Natural killer cell treated with Interleukin-12 subunit alpha and Interleukin-12 subunit beta and Interleukin-15 and Interleukin-18, amount 100 ng/mL, for 72 hours (primary cell): ENCODE measurements at places on chromosomes 2 and 18. TPM values are rescaled to one million over a fixed set of nuclear protein-coding genes. Genes with fewer than 3 reads are reported as not detected.

IL36A gene
- not detected for total RNA-seq

DNA sequence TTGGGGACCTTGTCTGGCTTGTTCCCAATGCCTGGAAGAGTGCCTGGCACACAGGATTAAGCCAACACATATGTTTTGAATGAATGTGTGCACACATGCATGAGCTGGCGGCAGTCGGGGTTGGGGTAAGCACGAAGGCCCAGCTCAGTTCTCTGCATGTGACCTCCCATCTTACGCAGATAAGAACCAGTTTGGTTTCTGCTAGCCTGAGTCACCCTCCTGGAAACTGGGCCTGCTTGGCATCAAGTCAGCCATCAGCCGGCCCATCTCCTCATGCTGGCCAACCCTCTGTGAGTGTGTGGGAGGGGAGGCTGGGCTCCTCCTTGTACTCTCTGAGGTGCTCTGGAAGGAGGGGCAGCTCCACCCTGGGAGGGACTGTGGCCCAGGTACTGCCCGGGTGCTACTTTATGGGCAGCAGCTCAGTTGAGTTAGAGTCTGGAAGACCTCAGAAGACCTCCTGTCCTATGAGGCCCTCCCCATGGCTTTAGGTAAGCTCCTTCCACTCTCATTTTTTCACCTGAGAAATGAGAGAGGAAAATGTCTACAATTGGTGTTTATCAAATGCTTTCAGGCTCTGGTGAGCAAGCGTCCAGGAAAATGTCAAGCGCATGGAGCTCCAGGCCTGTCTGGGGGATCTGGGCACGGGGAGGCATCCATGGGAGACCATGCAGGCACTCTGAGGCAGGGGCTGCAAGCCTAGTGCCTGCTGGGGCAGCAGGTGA is 9.7 kb upstream of the IL1RN start:
- H3K27me3 ChIP-seq: peaks cover 7% of the 10 kb centered on the region
- H3K4me1 ChIP-seq: peaks cover 35% of the 10 kb centered on the region
- peaks cover 6% of the 10 kb centered on the region for H3K36me3 ChIP-seq

SFTPB gene
- total RNA-seq: not detected

DNA sequence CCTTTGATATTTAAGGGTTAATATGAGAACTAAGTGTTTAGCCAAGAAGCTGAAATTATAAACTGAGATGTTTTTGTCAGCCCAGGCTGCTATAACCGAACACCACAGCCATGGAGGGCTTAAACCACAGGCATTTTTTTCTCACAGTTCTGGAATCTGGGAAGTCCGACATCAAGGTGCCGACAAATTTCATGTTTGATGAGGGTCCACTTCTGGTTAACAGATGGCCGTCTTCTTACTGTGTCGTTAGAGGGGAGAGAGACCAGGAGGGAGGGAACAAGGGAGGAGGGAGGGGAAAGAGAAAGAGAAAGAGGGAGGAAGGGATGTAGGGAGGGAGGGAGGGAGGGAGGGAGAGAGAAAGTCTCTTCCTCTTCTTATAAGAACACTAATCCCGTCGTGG is 6.5 kb upstream of the CNDP2 start:
- H3K36me3 ChIP-seq: no peaks in the 10 kb centered on the region
- peaks cover 3% of the 10 kb centered on the region for H3K27me3 ChIP-seq
- H3K4me3 ChIP-seq: no peak overlapping the region
- DNase-seq: no peak

LBX2 gene
- total RNA-seq: 1.3 TPM

- no peaks in the 10 kb centered on the region for H3K27me3 ChIP-seq
- DNase-seq: no peak
- H3K4me3 ChIP-seq: peak overlapping the region; percentile 90
- peak overlapping the region; percentile 54 for H3K27ac ChIP-seq
- no peaks in the 10 kb centered on the region for H3K36me3 ChIP-seq
- peaks cover 14% of the 10 kb centered on the region for H3K4me1 ChIP-seq
These were observed 286.8 kb upstream of the TRIB2 start for GRCh38 chr2:12429779-12430406.

- peak overlapping the region; percentile 92 for H3K27ac ChIP-seq
- H3K4me3 ChIP-seq: peak overlapping the region; percentile 38
- no peak for DNase-seq
- no peaks in the 10 kb centered on the region for H3K27me3 ChIP-seq
- peaks cover 12% of the 10 kb centered on the region for H3K36me3 ChIP-seq
These were observed 5.5 kb downstream of the DGKD start for GRCh38 chr2:233359823-233360222.

RUFY4 gene
- not detected for total RNA-seq

- no peaks in the 10 kb centered on the region for H3K36me3 ChIP-seq
- H3K4me1 ChIP-seq: peaks cover 61% of the 10 kb centered on the region
- no peaks in the 10 kb centered on the region for H3K27me3 ChIP-seq
- DNase-seq: no peak
- peak overlapping the region; percentile 55 for H3K4me3 ChIP-seq
- peak overlapping the region; percentile 61 for H3K27ac ChIP-seq
These were observed 33.1 kb downstream of the ARL4C start for GRCh38 chr2:234463626-234464290.

DNA sequence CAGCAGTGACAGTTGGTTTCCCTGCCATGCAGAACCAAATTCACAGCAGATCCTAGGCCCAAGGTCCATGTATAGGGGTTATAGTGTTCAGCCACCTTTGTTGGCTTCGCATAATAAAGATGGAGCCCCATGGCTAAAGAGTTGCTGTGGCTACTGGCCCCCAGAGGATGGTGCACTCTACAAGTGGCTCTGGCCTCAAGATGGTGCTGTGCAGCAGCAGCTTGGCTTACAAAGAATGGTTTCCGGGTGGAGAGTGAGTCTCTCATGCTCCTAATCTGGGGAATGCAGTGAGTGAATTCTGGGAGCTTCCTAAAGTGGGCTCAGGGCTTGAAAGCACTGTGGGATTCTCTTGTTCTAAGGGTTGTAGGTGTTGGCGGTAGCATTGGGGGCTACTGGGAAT is 1199.7 kb downstream of the CNTNAP5 start:
- no peak for DNase-seq
- no peaks in the 10 kb centered on the region for H3K4me1 ChIP-seq
- H3K27ac ChIP-seq: no peak overlapping the region
- H3K4me3 ChIP-seq: no peak overlapping the region
- peaks cover 19% of the 10 kb centered on the region for H3K36me3 ChIP-seq
- H3K27me3 ChIP-seq: no peaks in the 10 kb centered on the region

GNLY gene
- 599 TPM for total RNA-seq

DNA sequence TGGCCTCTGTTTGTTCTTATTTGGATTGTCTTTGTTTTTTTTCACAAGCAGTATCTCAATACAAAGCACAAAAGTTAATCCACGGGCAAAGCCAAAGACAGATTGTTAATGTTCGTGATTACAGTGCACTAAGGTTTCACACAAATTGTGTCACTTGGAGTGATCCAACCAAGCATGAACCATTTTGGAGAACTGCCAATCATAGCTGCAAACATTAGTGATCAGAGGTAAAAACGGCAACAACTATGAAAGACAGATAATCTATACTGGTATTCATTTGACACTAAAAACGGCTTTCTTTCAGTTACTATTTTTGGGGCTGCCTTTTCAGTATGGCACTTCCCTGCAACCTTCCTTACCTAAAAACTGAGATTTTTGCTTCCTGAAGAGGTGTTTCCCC is 213.1 kb upstream of the GULP1 start:
- no peak overlapping the region for H3K4me3 ChIP-seq
- no peak for DNase-seq
- H3K27me3 ChIP-seq: no peaks in the 10 kb centered on the region
- H3K27ac ChIP-seq: no peak overlapping the region
